ENCODE measurements at places on chromosomes 13 and 19.

DNA sequence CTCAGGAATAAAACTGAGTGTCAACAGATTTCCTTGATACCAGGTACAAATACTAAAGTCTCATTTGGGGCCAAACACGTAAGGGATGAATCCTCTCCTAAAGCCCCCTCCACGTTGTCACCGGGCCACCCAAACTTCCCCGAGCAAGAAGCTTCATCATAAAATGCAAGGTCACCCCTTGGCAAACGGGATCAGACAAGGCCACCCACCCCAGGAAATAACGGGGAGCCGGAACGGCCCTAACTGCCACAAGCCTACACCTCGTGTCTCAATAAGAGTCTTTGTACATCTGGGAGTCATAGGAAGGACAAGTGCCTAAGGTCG is 717 bp downstream of the EEF2 start:
- DNase-seq, result no peak

DNA sequence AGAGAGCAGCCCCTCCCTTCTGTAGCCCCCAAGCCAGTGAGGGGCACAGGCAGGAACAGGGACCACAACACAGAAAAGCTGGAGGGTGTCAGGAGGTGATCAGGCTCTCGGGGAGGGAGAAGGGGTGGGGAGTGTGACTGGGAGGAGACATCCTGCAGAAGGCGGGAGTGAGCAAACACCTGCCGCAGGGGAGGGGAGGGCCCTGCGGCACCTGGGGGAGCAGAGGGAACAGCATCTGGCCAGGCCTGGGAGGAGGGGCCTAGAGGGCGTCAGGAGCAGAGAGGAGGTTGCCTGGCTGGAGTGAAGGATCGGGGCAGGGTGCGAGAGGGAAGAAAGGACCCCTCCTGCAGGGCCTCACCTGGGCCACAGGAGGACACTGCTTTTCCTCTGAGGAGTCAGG is 4.2 kb downstream of the KLK3 start:
- DNase-seq, result no peak

- no peak for DNase-seq
Observed at GRCh38 chr13:91142572-91142971, 204.9 kb upstream of the MIR17HG start.

GRCh38 chr13:103957939-103958338 is 891.7 kb upstream of the SLC10A2 start:
- no peak for DNase-seq

DNA sequence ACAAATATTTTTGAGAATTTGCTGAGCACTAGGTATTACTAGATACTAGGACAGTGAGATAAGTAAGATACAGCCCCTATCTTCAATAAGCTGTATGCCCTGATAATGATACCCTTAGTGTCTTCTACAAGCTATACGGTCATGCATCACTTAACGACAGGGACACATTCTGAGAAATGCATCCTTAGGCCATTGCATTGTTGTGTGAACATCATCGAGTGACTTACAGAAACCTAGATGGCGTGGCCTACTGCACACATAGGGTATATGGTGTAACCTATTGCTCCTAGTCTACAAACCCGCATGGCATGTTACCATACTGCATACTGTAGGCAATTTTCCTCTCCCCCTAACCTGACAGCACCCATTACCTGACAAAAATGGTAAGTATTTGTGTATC is 64.9 kb downstream of the LRCH1 start:
- DNase-seq, result no peak

GRCh38 chr19:18700501-18701249 is 17.2 kb downstream of the CRTC1 start:
- peak; percentile 56 for DNase-seq

- DNase-seq, result peak; percentile 73
Observed at GRCh38 chr13:99442273-99442895, 58.9 kb upstream of the TM9SF2 start.

GRCh38 chr13:21567714-21568113 is 36.3 kb downstream of the MICU2 start:
- no peak for DNase-seq

- peak; percentile 69 for DNase-seq
Observed at GRCh38 chr13:40476175-40476958, 190.1 kb downstream of the FOXO1 start.

GRCh38 chr13:71867131-71867814 is at the start of gene DACH1:
Gene DACH1, minus strand, starts transcription at chr13:71867204.
- DNase-seq, result peak; percentile 83

- DNase-seq, result no peak
Observed at GRCh38 chr19:14528419-14529253, 758 bp upstream of the TECR start.

GRCh38 chr19:43777163-43777695 is 3.5 kb downstream of the KCNN4 start:
- DNase-seq, result no peak

- no peak for DNase-seq
Observed at GRCh38 chr19:44113784-44114390, 688 bp downstream of the ZNF225 start.

GRCh38 chr19:35592226-35592625 is 6.3 kb downstream of the PMIS2 start:
- DNase-seq, result peak; percentile 58

GRCh38 chr13:65387743-65388347 is 1842.3 kb downstream of the PCDH9 start:
- no peak for DNase-seq

All from NCI-H1694 treated with DMSO at 0.1 percent for 48 hours (cell line).